ENCODE measurements at places on chromosomes 13 and 19. TPM values are rescaled to one million over a fixed set of nuclear protein-coding genes. Genes with fewer than 3 reads are reported as not detected.

ZNF729 gene
- 0.10 TPM for total RNA-seq

ZNF556 gene
- total RNA-seq = 4.6 TPM

F7 gene
- 2.2 TPM for total RNA-seq

PKN1 gene
- 32.3 TPM for total RNA-seq

KLC3 gene
- total RNA-seq = 26.0 TPM

GRCh38 chr13:20422362-20422761 lies 103.3 kb downstream of the CRYL1 start:
- DNase-seq = no peak

GRCh38 chr13:57631596-57632275 lies at the start of gene PCDH17:
PCDH17 (plus strand) TSS chr13:57631744; CDS start chr13:57632547, 803 bp downstream.
- DNase-seq = peak; percentile 62

- peak; percentile 52 for DNase-seq
Observed at GRCh38 chr19:18589380-18590272, 1.0 kb downstream of the REX1BD start.

- DNase-seq = no peak
Observed at GRCh38 chr19:33291623-33292534, 10.5 kb downstream of the CEBPA start.

- no peak for DNase-seq
Observed at GRCh38 chr19:47309608-47310007, at the start of gene C5AR1. C5AR1 (plus strand) TSS chr19:47309861; CDS start chr19:47309896, 35 bp downstream.
